ENCODE measurements at places on chromosomes 5 and 9.

GRCh38 chr5:143016777-143017516, 246.8 kb downstream of the ARHGAP26 start:
- DNase-seq = peak; percentile 43

DNA sequence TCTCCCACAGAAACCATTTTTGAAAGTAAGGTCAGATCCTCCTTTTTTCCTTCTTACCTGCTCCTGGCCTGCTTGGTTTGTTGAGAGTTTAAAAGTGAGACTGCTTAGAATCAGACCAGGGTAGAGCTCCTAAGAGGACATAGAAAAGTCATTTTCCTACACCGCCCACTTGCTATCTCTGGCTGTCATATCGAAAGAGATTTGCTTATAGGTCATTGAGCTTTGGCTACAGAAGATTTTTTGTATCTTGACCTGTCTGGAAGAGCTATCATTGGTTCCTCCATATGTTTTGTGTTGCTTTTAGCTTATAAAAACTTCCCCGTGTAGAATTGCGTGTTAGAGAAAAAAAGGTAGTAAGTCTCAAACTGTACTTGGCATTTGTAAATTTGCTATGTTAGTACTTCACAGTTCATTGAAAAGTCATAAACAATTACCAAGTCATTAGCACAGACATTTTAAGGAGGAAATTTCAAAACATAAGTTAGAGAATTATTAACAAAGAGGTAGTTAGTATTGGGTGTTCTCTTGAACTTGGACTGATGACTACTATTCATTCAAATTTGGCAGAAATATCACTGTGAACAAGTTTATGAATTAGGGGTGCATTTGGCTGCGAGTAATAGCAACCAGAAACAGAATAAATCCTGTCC, 96.6 kb downstream of the MAN2A1 start:
- DNase-seq = no peak

- DNase-seq = no peak
Measured at GRCh38 chr9:105158898-105159297, 85.6 kb upstream of the SLC44A1 start.

DNA sequence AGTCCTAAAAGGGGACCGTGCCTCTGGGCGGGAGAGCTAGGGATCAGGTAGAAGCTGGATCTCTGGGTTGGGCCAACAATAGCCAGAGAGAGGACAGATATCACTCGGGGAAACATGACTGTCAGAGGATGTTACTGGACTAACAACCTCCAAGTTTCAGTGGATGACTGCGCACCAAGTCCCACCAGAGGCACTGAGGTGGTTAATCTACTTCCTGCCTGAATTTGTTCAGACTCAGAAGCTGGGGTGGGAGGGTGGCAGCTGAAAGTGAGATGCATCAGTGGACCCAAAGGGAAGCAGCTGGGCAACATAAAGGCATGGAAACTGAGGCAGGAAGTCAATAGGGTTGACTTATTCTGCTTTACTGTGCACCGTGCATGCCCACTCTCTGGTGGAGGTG, 130.1 kb upstream of the SLC44A1 start:
- DNase-seq = no peak

DNA sequence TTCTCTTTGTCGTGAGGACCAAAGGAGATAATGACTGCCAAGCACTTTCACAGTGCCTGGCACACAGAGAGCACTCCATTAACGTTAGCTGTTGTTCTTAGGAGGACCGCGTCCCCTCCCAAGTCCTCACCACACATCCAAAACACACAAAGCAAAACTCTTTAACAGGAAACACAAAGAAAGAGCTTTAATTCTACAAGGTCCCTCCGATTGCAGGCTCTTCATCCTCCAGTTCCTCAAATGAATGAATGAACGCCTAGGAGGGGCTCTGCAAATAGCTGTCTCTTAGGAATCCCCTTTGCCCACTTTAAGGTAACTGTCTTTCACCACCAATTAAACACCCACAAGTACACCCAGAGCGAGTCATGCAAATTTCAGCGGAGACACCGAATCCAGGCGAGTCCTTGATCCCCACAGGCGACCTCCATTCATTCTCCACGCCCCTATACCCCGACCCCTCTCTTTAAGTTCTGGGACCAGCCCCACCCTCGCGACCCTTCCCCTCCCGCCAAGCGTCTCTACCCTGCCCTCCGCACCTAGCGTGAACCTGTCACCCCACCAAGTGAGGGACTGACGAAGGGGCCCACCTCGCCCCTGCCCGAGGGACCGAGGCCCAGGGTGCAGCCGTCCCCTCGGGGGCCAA, 644 bp downstream of the TSC1 start:
- no peak for DNase-seq
